ENCODE measurements at places on chromosomes 16 and 17. TPM values are rescaled to one million over a fixed set of nuclear protein-coding genes. Genes with fewer than 3 reads are reported as not detected.

FZD2 gene
- 0.55 TPM for total RNA-seq

ADAM11 gene
- 0.18 TPM for total RNA-seq

HS3ST2 gene
- total RNA-seq: not detected

CBLN1 gene
- not detected for total RNA-seq

OR3A1 gene
- not detected for total RNA-seq
